ENCODE measurements at places on chromosomes 12 and 14.

DNA sequence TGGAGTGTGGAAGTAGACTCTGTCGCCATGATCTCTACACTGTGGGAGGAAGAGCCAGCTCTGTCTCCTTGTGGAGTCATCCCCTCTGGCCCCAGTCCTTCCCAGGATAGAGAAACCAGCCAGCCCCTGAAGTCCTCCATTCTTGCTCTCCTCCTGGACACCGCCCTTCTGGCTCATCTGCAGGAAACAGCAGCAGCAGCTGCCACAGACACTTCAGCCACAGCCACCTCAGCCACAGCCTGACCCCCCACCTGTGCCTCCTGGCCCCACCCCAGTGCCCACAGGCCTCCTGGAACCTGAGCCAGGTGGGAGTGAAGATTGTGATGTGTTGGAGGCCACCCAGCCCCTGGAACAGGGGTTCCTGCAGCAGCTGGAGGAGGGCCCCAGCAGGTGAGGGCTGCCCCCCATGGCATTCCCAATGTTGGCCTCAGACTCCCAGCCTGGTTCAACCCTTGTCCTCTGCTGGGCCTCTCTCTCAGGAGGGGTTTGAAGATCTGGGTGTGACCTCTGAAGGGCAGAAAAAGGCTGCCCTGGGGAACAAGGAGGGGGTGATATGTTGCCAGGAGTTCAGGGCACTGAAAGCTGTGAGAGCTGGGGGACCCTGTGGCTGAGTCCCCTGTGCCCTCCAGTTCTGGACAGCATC lies 10.5 kb downstream of the PRPF40B start:
- no peak for DNase-seq

- no peak for DNase-seq
Observed at GRCh38 chr12:120818416-120818815, 85.7 kb downstream of the SPPL3 start.

GRCh38 chr14:99129211-99129696 lies 142.7 kb downstream of the BCL11B start:
- DNase-seq = no peak

GRCh38 chr14:30985796-30986195 lies 39.7 kb upstream of the AP4S1 start:
- peak; percentile 66 for DNase-seq

GRCh38 chr12:45655186-45655585 lies 74.3 kb upstream of the ARID2 start:
- DNase-seq = peak; percentile 19

DNA sequence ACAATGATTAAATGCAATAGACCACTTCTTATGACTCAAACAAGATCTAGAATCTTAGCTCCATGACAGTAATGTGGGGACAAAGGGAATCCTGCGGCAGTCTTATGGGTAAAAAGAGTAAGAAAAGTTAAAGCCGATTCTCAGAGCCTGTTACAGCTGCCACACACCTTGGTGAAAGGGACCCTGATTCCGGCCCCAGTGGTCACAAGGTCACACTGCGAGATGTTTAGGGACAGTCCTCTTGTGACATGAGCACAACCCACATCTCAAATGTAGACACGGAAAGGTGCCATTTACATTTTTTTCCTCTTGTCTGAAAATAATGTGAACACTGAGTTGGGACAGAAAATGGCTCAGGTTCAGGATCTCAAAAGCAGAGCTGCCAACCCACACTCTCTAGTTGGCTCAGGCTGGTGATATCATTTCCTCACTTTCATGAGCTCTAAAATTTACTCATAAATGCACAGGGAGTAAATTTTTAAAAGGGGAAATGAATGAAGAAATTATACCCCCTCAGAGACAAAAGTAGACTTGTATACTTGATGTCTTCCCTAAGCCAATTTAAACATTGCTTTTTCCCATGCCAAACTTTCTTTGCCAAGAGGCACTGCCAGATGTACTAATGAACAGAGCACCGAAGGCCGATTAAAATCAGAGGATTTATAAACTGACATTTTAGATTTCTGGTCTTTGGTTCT lies 113.1 kb upstream of the OVCH1 start:
- peak; percentile 35 for DNase-seq

DNA sequence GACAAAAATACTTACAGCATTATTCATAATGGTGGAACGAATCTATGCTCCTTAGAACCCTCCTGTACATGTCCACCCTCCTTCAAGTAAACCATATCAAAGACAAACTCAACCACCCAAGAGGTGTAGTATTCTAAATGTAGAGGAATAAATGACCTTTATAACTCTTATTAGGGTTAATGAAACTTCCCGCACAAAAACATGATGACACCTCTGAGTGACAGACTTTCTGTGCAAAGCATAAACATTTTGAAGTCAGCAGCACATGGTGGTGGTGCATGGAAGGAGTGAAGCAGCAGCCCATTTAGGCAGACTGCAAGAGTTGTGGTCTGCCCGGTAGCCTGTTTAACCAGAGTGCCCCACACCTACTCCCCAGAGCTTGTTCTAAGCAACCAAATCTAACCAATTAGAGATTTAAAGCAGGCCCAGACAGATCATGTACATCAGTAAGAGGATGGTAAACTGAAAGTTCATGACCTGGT lies 615 bp upstream of the ASB8 start:
- no peak for DNase-seq

DNA sequence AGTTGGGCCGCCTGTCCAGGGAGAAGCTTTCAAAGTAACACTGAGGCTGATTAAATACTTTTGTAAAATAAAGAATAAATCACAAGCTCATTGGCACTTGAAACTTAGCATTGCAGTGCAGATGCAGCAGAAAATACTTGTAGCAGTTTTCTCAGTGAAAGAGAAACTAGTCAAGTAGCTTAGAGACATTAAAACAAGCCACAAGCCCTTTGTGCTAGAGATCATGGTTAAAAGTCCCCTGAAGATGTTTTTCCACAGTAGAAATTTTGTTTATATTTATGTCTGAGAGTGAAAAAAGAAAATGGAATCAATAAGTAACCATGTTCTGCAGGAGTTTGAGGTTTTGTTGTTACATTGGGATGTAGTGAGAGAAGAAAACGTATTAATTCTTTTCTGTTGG lies 5.9 kb downstream of the PSEN1 start:
- DNase-seq = no peak

- DNase-seq = peak; percentile 54
Observed at GRCh38 chr12:77954206-77954555, 123.5 kb downstream of the NAV3 start.

DNA sequence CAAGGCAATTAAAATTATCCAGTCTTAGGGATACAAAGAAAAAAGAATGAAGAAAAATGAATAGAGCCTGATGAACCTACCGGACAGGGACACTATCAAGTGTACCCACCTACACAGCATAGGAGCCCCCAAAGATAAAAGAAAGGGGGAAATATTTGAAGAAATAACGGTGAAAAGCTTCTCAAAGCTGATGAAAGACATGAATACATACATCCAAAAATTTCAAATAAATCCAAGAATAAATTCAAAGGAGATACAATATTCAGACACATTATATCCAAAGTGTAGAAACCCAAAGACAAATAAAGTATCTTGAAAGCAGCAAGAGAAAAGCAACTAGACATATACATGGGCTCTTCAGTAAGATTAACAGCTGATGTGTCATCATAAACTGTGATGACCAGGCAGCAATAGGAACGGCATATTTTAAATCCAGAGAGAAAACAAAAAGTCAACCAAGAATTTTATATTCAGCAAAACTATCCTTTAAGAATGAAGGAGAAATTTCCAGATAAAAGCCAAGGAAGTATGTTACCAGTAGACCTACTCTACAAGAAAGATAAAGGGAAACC lies 56.0 kb downstream of the CDK17 start:
- no peak for DNase-seq

- DNase-seq = peak; percentile 54
Observed at GRCh38 chr12:77979597-77980250, 149.0 kb downstream of the NAV3 start.

GRCh38 chr14:89000007-89000942 lies 175.8 kb downstream of the TTC8 start:
- DNase-seq = peak; percentile 98

GRCh38 chr14:61640158-61641136 lies 54.9 kb upstream of the HIF1A start:
- no peak for DNase-seq
